C1 segment of cervical spinal cord (tissue), 14 donors: ENCODE measurements at places on chromosomes 12 and 14.

DNA sequence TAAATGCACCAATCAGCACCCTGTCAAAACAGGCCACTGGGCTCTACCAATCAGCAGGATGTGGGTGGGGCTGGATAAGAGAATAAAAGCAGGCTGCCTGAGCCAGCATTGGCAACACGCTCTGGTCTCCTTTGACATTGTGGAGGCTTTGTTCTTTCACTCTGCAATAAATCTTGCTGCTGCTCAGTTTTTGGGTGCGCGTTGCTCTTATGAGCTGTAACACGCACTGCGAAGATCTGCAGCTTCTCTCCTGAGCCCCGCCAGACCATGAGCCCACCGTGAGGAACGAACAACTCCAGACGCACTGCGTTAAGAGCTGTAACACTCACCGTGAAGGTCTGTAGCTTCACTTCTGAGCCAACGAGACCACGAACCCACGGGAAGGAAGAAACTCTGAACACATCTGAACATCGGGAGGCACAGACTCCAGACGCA is 8.4 kb upstream of the PIANP start:
- no peak for DNase-seq

DNA sequence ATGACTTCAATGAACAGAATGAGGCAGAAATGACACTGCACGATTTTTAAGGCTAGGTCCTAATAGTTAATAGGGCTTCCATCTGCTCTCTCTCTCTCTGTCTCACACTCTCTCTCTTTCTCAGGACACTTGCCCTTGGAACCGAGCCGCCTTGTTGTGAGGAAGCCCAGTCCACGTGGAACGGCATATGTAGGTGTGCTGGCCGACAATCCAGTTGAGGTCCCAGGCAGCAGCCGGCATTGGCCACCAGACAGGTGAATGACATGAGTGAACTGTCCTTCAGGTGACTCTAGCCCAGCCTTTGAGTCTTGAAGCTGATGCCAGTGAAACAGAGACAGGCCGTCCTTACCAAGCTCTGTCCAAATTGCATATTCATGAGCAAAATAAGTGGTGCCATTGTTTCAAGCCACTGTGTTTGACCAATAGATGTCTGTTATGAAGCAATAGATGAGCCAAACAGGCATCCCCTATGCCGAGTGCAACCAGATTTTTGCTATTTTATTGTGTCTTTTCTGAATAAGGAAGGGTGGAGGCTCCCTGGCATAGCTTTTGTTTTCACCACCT is 217.5 kb upstream of the LHX5 start:
- DNase-seq, result no peak

DNA sequence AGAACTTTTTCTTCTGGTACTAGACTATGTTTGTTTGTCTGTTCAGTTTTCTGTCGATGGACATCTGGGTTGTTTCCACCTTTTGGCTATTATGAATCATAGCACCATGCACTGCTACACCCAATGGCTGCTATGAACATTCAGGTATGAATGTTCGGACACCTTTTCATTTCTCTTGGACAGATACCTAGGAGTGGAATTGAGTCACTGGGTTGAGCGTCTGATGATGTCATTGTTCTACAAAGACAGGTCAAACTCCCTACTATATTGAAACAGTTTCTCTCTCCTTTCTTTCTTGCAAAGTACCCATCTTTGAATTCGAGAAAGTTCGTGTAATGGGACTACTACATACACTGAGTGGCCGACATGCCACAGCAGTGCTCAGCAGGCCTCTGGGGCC is 44.7 kb downstream of the KCTD10 start:
- DNase-seq, result no peak

DNA sequence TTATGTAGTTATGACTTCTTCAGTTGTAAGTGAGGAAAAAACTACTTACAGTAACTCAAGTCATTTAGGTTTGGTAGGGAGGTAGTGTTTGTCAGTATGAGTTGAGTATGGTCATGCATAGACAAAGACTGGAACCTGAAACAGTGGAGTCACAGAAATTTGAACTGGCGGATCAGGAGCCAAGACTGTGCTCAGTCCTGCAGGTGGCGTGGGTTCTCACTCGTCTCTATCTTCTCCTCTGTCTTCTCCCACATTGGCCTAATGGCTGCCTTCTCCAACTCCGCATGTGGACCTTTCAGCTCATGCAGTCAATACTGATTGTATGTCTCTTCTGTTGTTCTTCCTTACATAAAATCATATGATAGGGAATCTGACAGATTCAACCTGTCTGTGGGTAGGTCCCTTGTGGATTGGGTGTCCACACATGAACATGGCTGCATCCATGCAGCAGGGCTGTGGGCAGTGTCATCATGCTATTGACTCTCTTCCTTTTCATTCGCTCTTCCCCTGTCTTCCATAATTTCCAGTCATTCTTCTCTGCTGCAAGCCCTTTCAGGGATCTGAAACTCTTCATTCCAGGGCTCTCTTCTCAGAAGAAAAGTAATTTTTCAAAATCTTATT is 78.8 kb upstream of the NEDD1 start:
- DNase-seq, result no peak

- no peak for DNase-seq
These were observed 86.8 kb downstream of the FGD4 start for GRCh38 chr12:32486158-32486557.
